GOT3 (cell line): ENCODE measurements at places on chromosomes 1 and 21.

GRCh38 chr1:98792123-98792522, 130.6 kb downstream of the SNX7 start:
- no peak for DNase-seq

GRCh38 chr1:209432443-209432825, 151.1 kb upstream of the CAMK1G start:
- no peak for DNase-seq

DNA sequence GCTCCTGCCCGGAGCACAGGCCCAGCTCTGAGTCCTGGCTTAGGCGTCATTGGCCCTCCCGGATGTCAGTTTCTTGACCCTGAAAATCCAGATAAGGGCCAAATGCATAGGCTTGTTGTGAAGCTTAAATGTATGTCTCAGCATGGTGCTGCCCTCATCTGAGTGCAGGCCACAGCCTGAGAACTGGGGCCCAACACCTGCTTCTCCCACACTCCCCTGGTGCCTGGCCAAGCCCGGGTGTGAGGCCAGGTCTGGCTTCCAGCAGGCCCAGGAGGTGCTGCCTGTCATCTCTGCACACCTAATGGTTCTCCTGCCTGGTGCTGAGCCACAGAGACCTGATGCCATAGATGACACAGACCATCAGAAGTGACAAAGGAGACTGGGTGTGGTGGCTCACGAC, 14.0 kb downstream of the MX2 start:
- DNase-seq: no peak

DNA sequence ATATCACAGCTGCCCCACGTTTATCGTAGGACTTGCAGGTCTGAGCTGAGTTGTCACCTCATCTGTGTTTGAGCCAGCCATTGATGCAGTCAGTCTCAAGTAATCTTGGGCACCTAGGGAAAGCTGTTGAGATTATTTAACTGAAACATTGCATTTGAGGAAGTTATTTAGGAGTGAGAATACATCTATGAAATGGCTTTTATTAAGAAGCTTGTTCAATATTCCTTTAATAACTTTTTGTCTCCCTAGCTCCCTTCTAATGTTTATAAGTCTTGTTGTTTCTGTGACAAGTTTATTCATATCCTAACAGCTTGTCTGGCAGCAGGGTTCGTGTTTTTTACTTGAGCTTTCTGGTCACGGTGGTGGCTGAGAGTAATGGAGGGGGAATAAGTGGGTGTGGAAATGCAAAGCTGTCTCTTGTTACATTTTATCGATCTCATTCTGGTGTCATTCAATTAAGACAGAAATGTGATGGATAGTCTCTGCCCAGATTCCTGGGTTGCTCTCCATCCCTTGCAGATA, 555.9 kb downstream of the USP25 start:
- DNase-seq: no peak

GRCh38 chr21:41466024-41466820, 40.2 kb downstream of the MX1 start:
- no peak for DNase-seq

- DNase-seq: no peak
These were observed 115.7 kb downstream of the GRIK3 start for GRCh38 chr1:36918604-36919003.

DNA sequence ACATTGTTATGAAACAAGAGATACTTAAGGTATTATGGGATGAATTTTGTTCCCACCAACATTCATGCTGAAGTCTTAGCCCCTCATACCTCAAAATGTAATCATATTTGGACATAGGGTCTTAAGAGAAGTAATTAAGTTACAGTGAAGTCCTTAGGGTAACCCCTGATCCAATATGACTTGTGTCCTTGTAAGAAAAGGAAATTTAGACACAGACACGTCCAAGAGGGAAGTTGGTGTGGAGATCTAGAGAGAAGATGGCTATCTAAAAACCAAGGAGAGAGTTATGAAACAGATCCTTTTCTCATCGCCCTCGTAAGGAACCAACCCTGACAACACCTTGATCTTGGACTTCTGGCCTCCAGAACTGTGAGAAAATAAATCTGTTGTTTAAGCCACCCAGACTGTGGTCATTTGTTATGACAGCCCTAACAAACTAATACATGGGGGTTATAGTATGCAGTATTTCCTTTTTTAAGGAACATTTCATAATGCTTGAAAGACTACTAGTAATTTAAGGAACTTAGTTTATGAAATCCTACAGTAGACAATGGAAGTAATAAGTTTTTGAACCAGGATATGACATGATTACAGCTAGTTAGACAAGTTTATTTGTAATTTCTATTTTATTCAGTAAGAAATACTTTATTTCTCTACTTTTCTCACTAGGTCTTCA, 875.5 kb upstream of the ADGRL2 start:
- no peak for DNase-seq

- no peak for DNase-seq
These were observed 24.0 kb upstream of the CCDC181 start for GRCh38 chr1:169451218-169451824.

DNA sequence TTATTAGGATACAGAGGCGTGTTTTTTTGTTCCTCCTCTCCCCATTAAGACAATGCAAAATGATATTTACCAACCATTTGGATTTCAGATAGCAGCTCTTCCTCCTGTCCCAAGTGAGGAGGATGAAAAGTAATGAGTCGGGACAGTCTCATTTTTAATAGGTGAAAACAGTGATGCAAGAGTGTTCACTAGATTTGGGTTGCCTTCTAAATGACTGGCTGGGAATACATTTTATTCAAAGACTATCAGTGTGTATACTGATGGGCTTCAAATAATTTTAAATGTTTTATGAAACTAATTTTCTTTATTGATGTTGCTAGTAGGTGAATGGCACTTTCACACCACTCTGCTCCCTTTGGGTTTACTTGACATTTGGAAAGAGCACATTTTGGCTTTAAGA, 2.1 kb downstream of the RCOR3 start:
- DNase-seq: no peak

- DNase-seq: no peak
These were observed 17.6 kb downstream of the COQ8A start for GRCh38 chr1:226957714-226958113.

- no peak for DNase-seq
These were observed 56.8 kb upstream of the ERRFI1 start for GRCh38 chr1:8082945-8083344.

GRCh38 chr1:213268221-213268620, 217.2 kb downstream of the RPS6KC1 start:
- DNase-seq: no peak

DNA sequence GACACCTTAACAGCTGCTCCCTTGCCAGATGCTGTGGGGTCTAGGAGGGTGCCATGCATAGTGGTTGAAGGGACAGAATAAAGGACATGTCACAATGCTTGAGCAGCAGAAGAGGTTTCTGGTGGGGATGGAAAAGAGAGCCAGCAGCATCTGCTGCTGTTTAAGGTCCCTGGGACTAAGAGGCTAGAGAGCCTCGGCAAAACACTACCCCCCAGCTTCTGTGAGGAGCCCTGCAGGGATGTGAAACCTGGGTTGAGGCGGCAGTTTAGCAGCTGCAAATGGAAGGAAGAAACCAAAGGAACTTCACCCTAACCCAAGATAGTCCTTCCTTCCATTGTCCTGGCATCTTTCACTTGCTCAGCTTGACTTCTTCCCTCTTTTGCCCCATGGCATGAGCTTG, 39.4 kb downstream of the PLXNA2 start:
- DNase-seq: no peak
